Activated CD4-positive, alpha-beta memory T cell treated with anti-CD3 and anti-CD28 coated beads, Interleukin-2, amount 10 ng/mL, durations not matched to agents 7 days and 5 days (primary cell): ENCODE measurements at places on chromosomes 7 and 10. TPM values are rescaled to one million over a fixed set of nuclear protein-coding genes. Genes with fewer than 3 reads are reported as not detected.

ITPRID1 gene
- not detected for total RNA-seq

ENTPD1 gene
- 33.3 TPM for total RNA-seq

CPXM2 gene
- not detected for total RNA-seq

FANK1 gene
- total RNA-seq: 0.68 TPM

ANKRD30A gene
- not detected for total RNA-seq

DYDC1 gene
- total RNA-seq: not detected
